ENCODE measurements at places on chromosomes 4 and X.

DNA sequence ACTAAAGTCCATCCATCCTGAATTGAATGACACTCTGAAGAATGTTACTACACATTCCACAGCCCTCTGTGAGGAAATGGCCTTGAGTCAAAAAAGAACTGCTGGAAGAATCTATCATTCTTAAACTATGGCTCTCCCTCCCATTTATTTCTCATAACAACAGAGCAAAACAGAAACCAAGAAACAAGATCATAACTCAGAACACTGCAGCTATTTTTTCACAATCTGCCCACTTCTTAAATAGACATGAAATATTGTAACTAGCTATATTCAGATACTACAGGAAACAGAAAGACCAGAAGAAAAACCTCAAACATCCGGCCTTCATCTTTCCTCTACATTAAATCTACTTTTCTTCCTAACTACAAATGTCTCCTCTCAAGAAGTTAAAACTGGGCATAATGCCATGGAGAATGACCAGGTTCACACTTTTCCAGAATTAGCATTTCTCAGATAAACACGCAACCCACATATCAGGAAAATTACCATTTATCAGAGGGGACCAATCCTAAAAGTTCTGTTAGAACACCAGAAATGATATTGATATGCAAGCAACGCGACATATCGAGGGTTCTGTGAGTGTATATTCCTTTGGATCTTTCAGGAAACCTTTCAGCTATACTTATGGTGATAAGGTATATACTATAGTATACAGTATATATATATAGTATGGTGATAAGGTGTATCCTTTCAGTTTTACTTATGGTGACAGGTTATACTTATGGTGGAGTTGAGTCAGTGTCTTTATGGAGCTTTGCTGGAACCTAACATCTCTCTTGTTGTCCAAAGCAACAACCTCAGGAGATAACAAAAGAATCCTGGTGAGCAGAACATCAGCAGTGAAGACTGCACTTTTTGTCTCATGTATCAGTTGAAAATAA is 60.4 kb upstream of the IRF2 start:
- DNase-seq = no peak

- DNase-seq = no peak
Observed at GRCh38 chrX:153948847-153949805, 4.7 kb upstream of the RENBP start.

- DNase-seq = no peak
Observed at GRCh38 chr4:100118181-100118580, 72.1 kb downstream of the DDIT4L start.

DNA sequence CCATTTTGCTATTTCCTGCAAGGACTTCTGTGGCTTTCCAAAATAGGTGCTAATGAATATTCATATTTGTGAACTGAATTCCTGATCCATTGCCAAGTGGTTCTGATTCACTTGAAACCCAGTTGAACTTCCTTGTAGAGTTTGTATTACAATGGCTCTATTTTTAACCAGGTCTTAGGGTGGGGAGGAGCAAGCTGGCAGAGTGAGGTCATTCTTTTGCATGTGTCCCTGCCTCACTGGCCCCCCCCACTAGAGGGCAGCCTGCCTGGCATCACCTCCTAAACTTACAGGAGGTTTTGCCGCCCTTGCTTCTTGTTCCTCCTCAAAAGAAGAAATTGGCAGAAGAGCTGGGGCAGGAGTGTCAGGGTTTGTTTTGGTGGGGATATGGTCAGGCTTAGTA is 10.5 kb downstream of the PTTG2 start:
- DNase-seq = no peak

DNA sequence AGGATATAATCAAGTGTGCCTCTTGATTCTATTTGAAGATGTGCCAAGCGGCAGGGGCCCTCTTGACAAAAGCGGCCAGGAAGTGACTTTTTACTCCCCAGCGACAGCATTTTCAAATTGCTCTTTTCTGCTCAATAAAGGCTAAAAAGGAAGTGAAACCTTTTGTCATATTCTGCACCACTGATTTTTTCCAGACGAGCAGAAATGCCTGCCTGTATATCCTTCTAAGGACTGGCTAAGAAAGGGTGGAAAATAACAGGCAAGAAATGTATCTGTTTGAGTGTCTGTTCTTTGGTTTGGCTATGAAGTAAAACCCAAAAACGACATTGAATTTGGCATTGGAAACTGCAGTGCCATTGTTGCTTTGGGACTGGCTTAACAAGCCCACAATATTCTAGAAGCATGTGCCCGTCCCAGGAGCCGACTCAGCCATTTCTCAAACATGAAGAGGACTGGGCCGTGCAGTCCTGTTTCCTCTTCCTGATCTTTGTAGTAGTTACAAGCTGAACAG is 25.4 kb downstream of the TMSB4X start:
- peak; percentile 50 for DNase-seq

DNA sequence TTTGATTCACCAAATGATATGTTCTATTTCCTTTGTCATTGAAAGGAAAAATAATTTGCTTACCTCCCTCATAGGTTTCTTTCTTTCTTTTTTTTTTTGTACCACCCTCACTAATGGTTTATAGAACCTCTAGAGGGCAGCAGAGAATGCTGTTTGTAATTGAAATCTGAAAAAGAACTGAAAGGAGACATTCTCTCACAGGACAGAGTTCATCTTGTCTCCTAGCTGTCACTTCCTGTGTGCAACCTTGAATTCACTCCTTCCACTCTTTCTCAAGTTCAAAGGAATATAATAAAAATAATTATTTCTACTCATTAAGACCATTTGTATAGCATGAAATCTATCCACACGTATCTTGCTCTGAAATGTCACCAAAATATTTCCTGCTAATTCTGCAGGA is 51.0 kb downstream of the GUCY1B1 start:
- DNase-seq = peak; percentile 75

DNA sequence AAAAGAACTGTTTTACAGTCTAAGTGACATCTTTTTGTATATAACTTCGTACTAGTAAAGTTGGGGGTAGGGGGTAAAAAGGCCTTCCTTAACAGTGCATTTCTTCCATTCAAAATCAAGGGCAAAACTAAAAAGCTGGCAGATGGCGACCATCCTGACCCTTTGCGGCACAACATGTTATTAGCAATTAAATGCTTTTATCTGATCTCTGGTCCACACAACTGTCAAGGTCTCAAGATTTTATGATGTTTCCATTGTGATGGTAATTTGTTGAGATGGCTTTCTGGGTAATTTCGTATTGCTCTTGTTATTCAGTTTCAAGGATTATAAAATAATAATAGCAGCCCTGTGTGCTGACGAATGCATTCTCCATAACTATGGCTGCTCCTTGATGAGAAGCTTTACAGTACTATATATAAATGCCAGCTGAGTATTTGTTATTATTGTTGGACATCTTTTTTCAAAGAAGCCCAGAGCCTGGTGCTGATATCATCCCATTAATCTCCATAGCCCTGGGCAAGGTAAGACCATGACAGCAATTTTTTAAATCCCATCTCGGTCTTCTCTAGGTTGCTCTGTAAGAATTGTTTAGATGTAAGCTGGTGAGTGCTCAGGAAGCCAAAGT is 89.5 kb downstream of the CBR4 start:
- DNase-seq = peak; percentile 81

DNA sequence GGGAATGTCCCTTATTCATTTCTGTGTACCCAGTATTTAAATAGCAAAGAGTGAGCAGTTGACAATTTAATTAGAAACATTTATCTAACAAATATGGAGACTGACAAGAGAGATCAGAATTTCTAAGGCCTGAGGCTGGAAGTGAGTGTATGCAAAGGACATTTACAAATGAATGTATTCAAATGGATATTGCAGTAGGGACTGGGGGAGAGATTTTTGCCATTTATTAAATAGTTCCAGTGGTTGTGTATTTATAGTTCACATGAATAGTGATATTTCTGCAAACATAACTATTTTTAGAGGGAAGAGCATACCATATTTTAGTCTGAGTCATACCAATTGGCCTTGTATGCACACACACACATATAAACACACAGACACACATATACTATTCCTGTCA is 592.4 kb downstream of the GLUD2 start:
- DNase-seq = no peak

DNA sequence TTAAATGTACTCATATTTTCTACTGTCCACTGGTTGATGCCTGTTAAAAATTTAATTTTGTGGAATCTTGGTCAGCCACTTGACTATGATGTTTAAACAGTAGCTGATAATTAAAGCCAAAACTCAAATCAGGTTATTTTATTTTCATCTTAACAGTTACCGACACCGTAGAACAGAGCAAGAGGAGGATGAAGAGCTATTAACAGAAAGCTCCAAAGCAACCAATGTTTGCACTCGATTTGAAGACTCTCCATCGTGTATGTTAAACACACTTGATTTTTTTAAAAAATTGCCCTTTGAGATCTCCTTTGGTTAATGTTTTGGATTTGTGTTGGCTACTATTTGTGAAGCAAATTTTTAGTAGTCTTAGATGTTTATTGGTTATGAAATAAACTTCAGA is 10.7 kb downstream of the SMARCA5 start:
- no peak for DNase-seq

DNA sequence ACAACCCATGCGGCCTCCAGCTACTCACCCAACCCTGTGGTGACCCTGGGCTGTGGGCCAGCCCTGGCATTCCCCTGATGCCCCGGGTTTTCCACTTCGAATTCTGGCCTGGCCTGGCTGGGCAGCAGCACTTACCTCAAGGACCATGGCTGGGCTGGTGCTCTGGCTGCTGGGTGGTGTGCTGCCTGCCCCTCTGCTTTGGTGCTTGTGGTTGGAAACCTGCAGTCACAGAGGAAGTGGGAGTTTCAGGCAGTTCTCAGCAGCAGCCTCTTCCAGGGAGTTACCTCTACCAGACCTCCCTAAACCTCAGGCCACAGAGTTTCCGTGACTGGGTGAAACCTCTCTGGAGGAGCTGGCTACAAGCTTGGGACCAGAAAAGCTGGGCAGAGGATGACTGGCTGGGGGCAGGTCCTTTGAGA is at the start of gene CXCR3:
TSS of gene CXCR3 (minus strand) at position 209 of the 419 bp plus-strand sequence. CDS start at position 147, 62 bp downstream.
- no peak for DNase-seq

- no peak for DNase-seq
Observed at GRCh38 chr4:35933901-35934300, 310.4 kb downstream of the ARAP2 start.

GRCh38 chrX:115949900-115950822 is 220.4 kb upstream of the AGTR2 start:
- peak; percentile 97 for DNase-seq

- no peak for DNase-seq
Observed at GRCh38 chrX:11287505-11287904, 5.7 kb upstream of the AMELX start.

GRCh38 chr4:111813555-111814140 is 331.6 kb upstream of the FAM241A start:
- no peak for DNase-seq

DNA sequence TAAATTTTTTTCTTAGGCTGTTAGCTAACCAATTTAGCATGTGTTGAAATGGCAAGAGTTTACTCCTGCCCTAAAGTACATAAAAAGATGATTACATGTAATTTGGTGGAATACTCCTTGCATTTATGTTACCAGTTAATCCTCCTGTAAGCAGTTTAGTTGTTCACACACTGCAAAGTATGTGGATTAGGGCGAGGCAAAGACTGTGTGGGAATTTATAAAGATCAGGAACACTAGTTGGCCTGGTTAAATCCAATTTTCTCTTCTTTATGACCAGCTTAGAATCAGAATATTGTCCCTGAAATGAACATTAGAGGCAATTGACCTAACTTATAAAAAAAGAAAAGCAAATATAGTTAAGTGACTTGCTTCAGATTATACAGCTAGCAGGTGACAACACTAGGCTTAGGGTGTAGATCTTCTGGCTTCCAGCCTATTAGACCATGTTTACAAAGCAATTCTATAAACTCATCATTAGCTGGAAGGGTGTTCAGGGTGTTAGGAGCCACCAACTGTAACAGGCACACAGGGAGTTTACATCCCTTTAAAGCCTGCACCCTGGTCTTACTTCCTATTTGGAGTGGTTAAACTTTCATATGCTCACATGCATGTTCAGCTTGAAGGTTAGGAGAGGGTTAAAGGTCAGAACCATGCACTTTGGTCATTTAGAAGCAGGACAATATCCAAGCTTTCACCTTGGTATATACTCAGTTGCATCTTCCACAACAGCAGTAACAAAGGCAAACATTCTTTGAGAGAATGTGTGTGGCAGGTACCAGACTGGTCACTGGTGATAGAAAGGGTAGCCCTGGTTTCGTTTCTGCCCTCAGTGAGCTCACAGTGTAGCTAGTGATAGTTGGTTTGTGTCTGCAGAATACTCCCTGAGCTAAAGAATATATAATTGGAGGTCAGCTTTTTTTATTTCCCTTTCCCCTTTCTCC is 72.6 kb downstream of the GC start:
- no peak for DNase-seq

GRCh38 chr4:139959396-139959795 is 194.6 kb downstream of the MAML3 start:
- no peak for DNase-seq

GRCh38 chr4:80125252-80126177 is 52.5 kb upstream of the ANTXR2 start:
- DNase-seq = no peak

DNA sequence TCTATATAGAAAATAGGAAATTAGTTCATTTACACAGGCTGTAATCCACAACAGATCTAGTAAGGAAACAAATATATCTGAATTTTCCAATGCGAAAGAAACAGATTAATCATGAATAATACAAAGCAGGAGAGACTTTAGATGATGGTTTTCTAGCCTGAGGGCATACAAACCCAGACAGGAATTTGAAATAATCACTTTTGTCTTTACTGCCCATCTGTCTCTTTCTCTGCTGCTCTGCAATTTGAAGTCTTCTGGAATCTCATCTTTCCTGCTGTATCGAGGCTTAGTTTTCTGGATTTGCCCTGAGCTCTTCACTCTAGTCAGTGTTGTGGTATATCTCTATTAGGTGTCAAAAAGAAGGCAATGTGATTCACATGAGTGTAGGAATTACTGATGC is 711.8 kb upstream of the FAM241A start:
- DNase-seq = no peak

- no peak for DNase-seq
Observed at GRCh38 chrX:112913807-112914206, 73.2 kb upstream of the AMOT start.

DNA sequence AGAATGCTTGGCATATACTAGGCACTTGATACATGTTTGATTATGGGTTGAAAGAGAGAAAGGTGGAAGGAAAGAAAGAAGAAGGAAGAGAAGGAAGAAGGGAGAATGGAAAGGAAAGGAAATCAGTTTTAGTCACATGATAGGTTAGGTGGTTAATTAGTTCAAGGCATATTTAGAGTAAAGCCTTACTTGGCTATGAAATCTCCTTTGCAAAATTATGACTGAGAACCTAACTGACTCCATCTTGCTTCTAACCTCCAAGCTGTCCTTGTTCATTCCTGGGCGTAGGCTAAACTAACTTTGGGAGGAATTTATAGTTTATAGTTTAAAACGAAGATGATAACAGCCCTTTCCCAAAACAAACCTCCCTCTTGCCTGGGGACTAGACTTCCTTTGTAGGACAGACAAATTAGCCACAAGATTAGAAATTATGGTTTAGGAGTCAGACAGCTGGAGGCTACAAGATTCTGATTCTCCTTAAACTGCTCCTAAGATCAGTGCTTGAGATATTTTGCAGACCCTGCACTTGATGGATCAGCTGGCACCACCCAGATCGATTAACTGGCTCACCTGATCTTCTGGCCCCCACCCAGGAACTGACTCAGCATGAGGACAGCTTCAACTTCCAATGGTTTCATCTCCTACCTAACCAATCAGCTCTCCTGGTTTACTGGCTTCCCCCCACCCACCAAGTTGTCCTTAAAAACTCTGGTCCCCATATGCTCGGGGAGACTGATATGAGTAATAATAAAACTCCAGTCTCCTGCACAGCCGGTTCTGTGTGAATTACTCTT is 55.0 kb downstream of the TXK start:
- no peak for DNase-seq

Measured in NCI-H2227 treated with DMSO at 0.1 percent for 48 hours (cell line).